ENCODE measurements at places on chromosomes 1 and 21.

DNA sequence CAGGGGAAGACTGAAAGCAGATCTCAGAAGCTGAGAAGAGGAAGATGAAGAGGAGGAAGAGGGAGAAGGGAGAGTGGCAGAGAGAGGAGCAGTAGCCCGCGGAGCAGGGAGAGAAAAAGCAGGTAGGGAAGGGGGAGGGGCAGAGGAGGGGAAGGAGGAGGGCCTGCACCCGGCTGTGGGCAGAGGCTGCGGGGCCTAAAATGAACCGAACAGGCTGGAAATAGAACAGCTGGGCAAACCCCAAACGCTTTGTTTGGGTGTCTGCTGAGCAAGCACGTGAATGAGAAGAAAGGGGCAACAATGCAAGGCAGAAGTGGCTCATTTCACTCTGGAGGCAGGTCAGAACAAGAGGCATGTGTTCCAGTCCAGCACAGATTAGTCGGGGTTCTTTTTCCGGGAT, 33.5 kb downstream of the KCNC4 start:
- no peak for DNase-seq

- DNase-seq = no peak
Observed at GRCh38 chr1:9293533-9294404, 1.1 kb downstream of the SPSB1 start.

DNA sequence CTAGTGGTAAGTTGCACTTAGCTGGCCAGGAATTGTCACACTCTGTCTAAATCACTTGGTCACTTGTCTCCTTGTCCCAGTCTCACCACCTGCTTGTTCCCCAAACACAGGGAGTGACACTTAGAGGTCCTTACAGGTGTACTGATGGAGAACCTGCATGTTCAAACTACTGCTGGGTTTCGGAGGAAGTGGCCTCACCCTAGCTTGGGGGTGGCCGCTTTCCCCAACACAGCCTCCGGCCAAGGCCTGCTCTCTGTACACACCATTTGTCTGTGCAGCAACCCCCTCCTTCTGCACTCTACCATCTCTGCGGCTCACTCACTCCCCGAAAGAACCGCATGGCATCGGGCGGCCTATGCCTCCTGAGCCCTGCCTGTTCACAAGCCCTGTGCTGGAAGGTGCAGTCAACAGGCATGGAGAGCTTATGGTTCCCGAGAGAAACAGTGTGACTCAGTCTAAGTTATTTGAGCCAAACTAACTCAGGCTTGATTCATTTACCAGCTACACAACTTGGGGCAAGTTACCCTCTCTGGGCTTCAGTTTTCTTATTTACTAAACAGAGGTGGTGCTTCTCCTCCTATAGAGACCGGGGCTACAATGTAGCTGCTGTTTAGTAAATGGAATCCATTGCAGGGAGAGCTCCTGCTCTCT, 10.5 kb upstream of the SPRR4 start:
- no peak for DNase-seq

GRCh38 chr1:119188926-119189325, 48.5 kb upstream of the WARS2 start:
- DNase-seq = no peak

DNA sequence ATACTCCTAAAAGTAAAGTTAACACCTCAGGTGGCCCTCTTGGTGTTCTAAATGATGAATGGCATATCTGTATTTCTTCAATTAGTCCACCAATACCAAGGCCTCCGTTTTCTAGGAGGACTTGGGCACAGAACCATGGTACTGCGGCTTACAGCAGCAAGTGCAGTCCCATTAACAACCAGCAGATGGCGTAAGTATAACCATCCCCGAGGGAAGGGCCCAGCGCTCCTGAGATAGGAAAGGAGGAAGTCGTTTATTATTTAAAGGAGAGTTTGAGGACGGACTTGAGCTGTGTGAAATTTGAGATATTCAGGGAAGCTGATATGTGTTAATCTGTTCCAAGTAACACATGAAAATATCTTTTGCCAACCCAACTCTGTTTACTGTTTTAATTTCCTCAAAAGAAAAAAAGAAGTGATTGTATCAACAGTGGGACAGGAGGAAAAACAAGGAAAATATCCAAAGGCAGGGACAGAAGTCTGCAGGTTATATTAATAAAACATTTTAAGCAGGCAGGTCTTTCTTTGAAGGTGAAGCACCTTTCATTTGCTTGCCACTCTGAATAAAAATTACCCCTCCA, 37.7 kb upstream of the KCNJ15 start:
- DNase-seq = peak; percentile 60

DNA sequence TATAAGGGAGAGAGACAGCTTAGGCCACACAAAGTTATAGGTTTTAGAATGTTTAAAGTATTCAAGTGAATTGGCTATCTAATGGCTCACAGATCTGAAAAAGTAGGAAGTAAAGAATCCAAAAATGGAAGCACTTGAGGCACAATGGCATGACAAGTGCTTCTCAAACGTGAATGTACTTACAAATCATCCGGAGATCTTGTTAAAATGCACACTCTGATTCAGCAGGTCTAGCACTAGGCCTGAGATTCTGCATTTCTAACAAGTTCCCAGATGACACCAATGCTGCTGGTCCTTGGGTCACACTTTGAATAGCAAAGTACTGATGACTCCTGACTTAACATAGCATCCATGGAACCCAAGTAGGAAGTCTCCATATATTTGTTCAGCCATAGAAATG, 20.9 kb upstream of the AGL start:
- DNase-seq = no peak

DNA sequence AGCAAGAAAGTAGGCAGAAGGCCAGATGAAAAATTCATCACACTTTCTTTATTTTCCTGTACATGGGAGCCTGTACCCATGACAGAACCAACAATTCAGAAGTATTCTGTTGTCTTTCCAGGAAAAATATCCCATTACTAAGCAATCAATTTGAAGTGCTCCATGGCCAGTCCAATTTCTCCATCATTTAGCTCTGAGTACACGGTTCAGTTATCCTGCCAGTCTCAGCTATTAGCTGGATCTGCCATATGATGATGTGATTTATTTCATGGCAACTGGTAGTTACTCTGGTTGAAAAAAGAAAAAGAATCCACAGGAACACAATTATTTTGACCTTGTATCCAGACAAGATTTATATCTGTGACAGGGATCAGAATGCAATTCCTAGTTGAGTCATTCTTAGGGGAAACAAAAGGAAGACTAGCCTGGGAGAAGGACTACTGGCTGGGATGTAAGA, 70.6 kb upstream of the GORAB start:
- no peak for DNase-seq

DNA sequence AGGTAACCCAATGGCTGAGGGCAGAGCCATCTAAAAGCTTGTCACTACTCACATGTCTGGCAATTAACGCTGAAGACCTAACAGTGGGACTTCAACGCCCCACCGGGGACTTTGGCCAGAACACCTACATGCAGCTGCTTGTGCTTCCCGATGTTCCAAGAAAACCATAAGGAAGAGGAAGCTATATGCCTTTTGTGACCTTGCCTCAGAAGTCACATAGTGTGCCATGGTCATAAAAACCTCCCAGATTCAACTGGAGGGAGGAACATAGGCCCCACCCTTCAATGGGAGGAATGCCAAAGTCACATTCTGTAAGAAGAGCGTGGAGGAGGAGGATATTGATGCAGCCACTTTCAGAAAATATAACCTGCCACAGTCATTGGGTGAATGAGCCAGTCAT, 147.8 kb upstream of the MAGI3 start:
- DNase-seq = no peak

DNA sequence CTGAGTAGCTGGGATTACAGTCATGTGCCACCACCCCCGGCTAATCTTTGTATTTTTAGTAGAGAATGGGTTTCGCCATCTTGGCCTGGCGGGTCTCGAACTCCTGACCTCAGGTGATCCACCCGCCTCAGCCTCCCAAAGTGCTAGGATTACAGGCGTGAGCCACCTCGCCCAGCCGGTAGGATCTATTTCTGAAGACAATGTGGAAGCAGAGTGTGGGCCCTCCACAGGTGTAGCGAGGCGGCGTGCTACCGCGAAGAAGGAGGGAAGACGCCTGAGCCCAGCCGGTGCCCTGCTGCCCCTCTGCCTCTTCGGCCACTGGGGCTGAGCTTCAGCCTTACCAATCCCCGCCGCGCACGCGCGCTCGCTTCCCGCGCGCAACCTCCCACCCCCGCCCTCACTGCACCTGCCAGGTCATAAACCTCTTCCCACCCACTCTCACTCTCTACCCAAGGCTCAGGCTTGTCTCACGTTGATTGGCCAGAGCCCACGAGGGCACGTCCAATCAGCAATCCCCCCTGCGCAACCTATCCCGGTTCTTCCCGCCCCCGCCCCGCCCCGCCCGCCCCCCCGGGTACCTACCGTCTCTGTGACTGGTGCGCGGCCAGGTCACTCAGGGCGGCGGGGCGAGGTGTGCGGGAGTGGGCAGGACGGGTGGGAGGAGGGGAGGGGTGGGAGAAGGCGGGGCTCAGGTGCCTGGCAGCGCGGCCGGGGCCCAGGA, 409 bp upstream of the HOOK1 start:
- peak; percentile 89 for DNase-seq

GRCh38 chr1:152449661-152450060, 35.6 kb upstream of the CRNN start:
- DNase-seq = no peak

GRCh38 chr21:39136711-39137110, 46.5 kb downstream of the PSMG1 start:
- DNase-seq = no peak

DNA sequence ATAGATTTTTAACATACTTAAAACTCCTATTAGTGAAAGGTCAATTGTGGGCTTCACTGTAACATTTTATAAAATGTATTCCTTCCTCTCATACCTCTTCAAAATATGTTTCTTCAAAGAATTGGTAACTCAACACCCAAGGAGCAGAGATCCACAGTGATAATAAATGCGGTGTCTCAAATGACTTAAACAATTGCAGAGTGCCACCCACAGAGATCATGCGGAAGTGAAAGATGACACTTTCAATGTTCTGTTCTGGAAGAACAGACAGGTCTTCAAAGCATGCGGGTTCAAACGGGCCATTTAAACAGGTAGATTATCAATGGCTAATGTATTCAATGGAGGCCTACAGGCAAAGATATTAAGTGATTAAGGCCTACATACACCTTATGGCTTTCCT, 157.0 kb upstream of the GREM2 start:
- DNase-seq = no peak

GRCh38 chr1:217272385-217272784, 358.5 kb downstream of the GPATCH2 start:
- DNase-seq = no peak

DNA sequence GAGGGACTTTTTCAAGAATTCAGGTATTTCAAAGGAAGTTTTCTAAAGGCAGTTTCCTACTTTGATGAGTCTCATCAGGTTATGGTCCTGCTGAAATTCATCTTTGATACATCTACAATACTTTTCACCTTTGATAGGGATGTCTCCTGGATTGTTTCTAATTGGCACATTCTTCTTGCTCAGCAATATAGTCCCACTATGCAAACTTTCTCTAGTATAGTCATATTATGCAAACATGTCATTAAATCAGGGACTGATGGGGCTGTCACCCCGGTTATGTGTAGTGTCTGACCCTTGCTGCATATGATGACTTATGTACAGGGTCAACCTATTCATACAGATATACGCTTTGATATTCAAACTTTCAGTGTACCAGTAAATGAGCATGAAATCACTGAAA, 379 bp upstream of the FCRL1 start:
- DNase-seq = no peak

DNA sequence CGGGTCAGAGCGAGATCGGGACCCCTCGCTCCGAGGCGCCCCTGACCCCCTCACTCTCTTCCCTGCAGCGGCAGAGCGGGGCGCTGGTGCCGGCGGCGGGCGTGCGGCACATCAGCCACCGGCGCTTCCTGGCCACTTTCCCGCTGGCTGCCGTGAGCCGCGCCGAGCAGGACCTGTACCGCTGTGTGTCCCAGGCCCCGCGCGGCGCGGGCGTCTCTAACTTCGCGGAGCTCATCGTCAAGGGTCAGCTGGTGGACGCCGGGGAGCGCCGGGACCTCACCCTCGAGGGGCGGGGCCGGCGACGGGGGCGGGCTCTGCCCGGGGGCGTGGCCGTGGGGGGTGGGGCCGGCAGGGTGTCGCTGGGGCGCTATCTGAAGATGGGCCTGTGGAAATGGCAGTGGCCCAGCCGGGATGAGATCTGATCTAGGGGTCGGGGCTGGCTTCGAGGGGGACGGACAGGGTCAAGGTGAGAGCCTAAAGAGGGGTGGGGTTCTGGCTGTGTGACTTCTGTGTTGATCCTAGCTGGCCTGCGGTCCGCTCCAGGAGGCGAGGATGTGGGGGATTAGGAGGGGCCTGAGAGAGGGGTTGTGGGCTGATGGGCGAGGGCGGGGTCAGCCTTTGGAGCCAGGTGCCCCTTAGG, 23.6 kb downstream of the PTPRU start:
- DNase-seq = peak; percentile 12

- DNase-seq = peak; percentile 61
Observed at GRCh38 chr1:156608981-156609380, 7.7 kb upstream of the GPATCH4 start.

- no peak for DNase-seq
Observed at GRCh38 chr1:150365941-150366340, 2.0 kb downstream of the RPRD2 start.

DNA sequence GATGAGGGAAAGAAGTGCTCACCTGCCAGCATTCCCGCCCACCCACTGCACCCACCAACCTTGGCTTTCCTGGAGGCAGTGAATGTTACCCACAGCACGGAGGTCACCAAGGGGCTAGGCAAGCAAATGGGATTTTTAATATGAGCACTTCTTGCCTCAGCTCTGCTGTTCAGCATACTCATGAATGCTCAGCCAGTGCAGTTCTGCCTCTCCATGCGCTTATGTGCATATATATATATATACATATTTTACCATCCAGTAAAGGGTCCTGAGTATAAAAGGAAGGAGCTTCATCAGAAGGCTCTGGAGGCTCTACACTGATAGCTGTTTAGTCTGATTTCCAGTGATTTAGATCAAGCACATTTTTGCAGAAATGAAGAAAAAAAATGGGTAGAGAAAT, 366.9 kb downstream of the SIPA1L2 start:
- no peak for DNase-seq

- DNase-seq = no peak
Observed at GRCh38 chr1:245256528-245256927, 101.7 kb downstream of the KIF26B start.

DNA sequence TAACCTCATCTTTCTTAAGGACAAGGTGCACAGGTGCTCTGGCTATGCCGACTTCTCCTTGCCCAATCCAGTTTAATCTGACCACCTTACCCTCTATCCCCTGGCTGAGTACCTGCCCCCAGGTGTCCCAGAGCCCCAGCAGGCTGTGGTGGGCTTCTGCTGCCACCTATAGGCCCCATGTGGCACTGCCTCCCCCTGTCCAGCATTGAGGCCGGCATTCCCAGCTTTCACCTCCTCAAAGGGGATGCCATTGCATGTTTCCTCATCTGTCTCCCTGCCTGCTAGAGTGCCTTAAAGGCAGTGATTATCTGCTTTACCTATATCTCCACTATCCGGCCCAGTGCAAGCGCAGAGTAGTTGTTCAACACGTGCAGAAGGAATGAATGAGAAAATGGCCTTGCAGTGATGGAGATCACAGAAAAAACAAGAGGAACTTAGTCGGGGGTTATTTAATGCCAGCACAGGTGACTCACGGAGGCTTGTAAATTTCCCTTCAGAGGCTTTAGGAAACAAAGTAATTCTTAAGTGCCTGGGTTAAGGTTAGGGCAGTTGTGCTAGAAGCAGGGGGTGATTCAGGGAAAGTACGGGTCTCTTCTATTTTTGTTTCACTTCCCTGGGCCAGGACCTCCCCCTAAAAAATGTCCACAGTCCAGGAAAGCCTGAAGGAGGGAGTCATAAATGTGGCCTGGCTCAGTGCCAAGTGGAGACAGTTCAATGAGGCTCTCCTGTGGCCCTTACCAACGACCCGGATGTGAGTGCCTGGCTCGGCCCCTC, 131.8 kb upstream of the NGF start:
- no peak for DNase-seq

All from activated CD4-positive, alpha-beta T cell treated with anti-CD3 and anti-CD28 coated beads, Interleukin-2, amount 50 U/mL, for 4 hours (primary cell).